NCI-H526 (cell line): ENCODE measurements at places on chromosomes 2 and 18.

DNA sequence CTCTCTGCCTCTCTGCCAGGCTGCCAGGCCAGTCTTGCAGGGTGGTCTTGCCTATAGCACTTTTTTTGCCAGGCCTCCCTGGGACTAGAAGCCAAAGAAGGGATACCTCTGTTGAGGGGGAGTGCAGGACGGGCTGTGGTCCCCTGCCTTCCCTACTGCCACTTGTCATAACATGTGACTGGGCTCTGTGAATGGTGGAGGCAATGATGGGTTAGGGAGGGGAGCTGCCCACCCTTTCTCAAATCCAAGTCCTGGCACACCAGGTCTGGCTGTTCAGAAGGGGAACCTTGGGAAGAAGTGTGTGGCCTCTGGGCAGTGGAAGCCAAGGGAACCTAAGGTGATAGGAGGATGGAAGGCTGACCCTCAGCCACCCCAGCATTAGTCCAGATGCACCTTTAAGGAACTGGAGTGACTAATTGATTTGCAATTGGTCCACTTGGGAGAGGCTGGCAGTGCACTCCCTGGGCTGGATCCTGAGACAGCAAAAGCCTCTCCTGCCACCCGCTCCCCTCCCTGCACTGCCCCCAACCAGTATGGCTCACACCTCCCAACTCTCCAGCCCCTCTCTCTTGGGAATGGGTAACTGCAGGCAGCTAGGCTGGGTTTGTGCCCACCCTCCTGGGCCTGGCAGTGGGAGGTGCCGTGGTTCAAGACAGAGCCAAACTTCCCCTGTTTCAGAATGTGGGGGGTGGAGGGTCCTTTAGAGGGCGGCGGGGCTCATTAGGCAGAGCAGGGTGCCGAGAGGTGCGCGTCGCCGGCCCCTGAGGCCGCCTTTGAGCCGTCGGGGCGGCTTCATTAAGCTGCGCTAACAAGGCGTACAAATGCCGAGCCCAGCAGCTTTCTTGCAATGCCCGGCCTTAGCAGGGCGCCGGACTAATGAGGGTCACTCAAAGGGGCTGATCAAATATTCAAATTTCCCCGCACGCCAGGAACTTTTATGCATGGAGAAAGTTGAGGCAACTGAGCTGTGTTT lies 4.5 kb upstream of the SIX3 start:
- DNase-seq: no peak

GRCh38 chr2:134277223-134277622 lies 23.4 kb downstream of the MGAT5 start:
- no peak for DNase-seq

DNA sequence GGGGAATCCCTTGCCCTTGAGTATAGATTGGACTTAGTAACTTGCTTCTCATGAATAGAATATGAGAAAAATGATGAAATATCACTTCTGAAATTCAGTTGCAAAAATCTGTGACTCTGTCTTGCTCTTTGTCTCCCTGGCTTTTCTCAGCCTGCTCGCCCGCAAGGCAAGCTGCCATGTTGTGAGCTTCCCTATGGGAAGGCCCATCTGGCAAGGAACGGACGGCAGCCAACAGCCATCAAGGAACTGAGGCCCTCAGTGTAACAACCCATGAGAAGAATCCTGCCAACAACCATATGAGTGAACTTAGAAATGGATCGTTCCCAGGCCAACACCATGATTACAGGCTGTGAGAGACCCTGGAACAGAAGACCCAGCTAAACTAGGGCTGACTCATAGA lies 58.4 kb upstream of the PGAP1 start:
- no peak for DNase-seq

- DNase-seq: no peak
Measured at GRCh38 chr2:182652326-182652725, 63.7 kb upstream of the DNAJC10 start.

GRCh38 chr2:185736210-185736609 lies 2.4 kb upstream of the FSIP2 start:
- DNase-seq: no peak

- DNase-seq: no peak
Measured at GRCh38 chr18:47926101-47926850, 4.2 kb downstream of the SMAD2 start.

DNA sequence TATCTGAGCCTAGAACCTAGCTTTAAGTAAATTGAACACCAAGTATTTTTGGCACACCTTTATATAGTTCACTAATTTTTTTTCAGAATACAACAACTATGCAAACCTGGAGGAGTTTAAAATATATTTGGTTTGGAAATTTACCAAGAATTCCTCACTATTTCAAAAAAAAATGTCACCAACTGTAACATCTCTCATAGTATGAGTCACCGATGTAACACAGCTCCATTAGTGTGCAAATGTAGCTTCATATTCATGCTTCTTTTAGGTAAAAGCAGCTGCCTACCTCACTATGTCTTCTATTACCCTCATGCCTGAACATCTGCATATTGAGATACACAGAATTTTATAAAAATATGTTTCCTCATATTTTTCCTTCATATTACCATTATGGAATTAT lies 80.5 kb downstream of the NRXN1 start:
- no peak for DNase-seq

DNA sequence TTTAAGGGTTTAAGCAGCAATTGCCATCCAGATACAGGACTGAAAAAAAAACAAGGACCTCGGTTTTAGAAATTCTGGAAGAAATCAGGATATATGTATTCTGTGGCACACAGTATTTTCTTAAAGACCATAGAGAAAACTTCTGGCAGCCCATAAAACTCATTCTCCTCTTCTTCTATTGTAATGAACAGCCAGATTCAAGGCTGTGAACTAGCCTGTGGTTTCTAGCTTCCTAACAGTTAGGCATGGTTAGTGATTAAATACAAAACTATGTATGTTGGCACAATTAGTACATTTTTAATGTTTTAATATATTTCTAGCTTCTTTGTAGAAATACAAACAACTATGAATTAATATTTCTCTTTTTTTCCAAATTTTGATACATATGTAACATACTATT lies 555.7 kb downstream of the DSC3 start:
- DNase-seq: no peak

DNA sequence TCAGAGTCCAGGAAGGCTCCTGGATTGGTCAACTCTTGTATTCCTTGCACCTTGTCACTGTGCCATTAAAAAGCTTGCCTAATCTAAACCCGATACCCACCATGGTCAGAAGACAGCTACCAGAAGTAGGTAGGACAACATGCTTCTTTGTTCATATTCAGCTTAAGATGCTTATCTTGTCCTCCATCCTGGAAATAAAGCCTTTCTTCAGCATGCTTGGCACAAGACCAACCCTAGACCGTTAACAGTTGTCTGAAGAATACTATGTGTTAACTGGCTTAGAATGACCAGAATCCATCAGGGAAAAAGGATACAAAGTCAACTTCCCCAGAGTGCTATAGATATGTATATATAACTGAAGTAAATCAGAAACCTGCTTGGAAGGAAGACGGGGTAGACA lies 193.9 kb downstream of the ZRANB3 start:
- no peak for DNase-seq

DNA sequence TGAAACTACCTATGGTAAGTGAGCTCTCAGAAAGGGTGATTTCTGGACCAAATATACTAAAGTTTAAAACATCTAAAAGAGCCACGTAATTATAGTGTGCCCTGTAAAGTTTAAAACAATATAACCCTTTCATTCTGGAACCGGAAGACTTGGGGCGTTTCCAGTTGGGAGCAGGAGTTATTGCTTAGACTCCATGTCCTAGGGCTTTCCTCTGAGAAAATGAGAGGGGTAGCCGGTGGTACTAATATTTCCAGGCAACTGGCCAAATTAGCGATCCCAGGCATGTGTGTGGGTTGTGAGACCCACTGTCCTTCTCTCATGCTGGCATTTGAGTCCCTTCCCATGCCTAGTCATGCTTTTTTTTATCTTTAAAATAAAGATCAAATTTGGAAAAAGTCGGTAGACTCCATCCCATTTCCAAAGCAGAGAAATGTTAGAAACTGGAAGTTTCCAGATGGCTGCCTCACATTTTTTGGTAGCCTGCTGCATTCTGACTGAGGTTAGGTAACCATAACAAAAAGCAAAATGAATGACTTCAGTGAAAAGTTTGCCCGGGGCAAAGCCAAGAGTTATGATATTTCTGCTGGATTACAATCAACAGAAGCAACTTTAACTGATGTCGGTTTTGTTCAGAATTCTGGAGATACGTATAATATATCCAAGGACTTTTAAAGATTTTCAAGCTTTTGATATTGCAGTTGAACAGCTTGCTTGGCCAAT lies 227.4 kb downstream of the SS18 start:
- DNase-seq: no peak

DNA sequence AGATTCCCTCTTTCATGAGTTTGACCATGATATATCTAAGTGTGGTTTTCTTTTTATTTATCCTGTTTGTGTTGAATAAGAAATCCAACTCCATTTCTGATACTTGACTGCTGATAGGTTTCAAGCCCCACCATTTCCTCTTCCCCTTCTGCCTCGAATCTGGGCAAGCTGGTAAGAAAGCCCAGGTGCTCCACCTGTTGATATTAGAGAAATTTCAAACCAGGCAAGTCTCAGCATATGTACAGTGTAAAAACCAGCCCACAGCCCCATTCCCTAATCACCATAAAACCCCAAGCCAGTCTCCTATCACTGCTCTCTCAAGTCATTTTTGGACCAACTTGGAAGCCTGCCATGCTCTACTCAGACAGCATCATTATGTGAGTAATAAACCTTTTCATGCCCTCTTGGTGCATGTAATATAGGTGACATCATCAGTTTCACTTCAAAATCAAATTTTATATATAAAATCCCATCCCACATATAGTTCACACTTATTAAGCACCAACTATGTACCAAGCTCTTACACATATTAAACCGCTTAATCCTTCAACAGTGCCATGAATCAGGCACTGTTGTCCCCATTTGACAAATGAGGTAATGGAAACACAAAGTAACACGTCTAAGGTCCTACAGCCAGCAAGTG lies 46.6 kb downstream of the SMAD2 start:
- no peak for DNase-seq

DNA sequence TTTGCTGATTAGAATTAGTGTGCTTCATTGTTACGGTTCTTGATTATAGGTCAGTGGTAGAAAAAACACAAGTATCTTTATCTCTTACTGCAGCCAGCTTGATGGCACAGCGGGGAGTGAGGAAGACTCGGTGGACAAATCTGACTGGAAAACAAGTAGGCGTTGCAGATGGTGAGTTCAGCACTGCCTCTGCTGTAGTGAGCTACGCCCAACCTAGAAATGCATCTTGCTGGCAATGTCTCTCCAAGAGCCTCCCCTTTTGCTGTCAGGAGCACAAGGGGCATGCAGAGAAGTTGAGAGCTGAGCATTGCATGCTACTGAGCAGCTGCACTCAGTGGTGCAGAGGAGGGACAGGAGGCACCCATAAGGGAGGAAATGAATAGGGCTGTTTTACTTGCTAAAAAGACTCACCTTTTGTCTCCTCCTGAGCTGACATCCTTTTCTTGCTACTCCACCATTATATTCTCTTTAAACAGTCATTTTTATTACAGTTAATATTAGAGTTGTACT lies 977.3 kb upstream of the ACVR2A start:
- no peak for DNase-seq

DNA sequence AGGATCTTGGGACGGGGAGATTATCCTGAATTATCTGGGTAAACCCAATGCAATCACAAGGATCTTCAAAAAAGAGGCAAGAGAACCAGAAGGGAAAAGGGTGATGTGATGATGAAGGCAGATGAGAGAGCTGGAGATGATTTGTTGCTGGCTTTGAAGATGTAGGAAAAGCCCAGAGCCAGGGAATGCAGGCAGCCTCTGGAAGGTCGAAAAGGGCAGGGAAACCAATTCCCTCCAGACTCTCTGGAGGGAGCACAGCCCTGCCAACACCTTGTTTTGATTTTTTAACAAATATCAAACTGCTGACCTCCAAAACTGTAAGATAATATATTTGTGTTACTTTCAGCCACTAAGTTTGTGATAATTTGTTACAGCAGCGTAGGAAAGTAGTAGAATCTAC lies 48.9 kb upstream of the IL1R2 start:
- no peak for DNase-seq

DNA sequence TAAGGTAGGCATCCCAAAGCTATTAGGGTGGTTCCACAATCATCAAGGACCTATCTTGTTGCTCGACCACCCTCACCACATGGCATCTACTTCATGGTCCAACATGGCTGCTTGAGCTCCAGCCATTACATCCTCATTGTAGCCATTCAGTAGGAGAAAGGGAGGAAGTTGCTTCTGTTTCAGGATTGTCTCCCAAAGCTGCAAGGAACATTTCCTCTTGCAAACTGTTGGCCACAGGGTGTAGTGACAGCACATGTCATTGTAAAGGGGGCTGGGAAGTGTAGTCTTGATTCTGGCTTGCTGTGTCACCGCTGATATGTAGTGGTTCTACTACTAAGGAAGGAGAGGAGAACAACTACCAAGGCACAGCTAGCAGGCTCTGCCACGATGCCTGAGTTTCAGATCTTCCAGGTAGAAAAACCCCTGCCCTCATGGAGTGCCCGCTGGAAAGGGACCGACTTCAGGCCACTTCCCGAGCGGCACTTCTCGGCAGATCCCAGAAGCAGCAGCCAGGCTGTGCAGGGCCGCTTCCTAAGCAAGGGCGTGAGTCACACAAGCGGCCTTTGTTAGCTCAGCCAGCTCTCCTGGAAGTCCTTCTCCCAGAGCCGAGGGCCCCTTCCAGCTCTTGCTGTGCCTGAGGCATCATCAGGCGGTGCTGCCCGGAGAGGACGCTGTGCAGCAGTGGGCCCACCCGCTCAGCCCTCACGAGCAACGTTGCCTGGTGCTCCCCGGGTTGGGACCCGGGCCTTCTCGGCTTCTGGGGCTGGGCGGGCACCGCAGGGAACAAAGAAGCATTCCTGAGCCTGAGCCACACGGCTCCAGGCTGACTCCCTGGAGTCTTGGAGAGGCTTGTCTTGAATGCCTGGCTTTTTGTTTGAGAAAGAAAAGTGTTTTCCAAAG lies 58.2 kb downstream of the HS6ST1 start:
- no peak for DNase-seq

GRCh38 chr2:97969081-97970067 lies 26.4 kb downstream of the TMEM131 start:
- DNase-seq: no peak

DNA sequence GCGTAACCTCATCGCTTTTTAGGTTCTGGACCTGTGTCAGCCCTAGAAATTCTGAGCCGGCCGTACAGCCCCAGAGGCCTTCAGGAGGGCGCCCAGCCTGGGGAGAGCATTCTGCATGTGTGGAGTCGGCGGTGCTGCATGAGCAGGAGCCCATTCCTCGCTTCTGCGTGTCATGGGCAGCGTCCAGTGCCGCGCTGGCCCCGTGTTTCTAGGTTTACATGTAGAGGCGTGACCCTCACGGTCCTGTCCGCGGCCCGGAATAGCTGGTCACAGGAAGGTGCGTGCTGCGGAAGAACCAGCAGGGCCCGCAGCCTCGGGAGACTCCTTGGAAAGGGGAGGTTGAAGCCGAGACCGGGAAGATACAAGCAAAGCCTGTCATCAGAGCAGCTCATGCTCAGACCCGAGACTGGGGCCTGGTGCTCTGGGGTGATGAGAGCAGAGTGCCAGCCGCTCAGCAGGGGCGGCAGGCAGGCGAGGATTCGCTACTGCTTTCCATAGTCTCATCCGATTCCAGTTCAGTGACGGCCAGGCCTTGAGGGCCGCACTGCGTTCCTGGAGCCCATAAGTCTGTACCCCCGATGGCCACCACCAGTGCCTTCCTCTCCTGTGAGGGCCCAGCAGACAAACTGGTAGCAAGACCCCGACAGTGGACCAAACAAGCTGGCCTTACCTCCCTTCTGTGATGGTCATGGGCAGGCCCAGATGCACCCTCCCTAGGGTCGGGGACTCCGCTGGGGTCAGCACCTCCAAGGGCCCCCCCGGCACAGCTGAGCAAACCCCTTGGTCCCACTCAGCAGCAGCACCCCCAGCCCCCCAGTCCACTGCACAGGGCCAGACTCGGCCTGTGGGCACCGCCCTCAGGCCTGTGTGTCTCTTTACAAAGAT lies 15.6 kb upstream of the NFATC1 start:
- no peak for DNase-seq
